ENCODE measurements at places on chromosomes 5 and 9. TPM values are rescaled to one million over a fixed set of nuclear protein-coding genes. Genes with fewer than 3 reads are reported as not detected.

- ATAC-seq: no peak
Observed at GRCh38 chr9:73239570-73240265, 88.1 kb downstream of the ANXA1 start.

The SPINK6 gene
- not detected for total RNA-seq

DNA sequence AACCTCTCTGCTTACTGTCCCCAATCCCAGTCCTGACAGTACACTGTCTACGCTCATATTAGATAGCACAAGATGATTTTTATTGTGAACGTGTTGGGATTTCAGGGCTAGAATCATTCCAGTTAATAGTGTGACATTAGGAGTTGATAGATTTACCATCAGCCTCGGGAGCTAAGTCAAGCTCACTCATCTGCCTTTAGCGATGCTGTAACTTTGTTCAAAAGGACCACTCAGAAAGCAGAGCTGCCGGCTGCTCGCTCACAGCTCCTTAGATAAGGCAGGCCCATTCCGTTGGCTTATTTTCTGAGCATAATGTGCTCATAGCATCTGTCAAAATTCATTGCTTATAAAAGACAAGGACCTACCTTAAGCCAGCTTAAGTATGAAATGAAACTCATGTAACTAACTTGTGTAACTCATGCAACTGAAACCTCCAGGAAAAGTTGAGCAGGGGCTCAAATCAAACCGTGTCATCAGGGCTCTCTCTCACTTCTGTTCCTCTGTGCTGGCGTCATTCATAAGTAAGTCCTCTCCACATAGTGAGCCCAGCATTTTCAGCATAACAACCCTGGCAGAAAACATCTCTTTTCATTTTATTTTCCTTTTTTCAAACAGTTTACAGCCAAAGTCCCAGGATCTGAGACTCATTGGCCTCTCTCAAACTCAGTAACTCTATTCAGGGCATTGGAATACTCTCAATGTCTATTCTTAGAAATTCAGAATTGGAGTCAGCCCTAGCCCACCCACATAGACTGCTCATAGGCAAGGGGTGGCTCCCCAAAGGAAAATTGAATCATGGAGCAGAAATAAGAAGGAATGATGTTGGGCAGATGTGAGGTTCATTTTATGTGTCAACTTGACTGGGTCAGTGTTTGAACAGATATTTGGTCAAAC lies 208.8 kb downstream of the MAN2A1 start:
- no peak for ATAC-seq

DNA sequence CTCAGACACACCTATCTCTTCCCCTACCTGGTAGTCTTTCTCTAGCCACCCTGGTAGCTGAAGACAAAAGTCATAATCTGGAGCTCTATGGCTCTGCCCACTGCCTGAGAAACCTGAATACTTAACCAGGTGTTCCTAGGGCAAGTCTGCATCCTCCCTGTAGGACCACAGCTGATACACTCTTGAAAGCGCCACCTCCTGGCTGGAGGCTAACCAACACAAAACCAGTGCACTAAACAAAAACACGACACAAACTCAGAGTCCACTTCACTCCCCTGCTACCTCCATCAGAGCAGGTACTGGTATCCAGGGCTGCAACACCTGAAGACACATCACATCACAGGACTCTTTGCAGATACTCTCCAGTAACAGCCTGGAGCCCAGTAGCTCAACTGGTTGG lies 84.6 kb upstream of the ANXA1 start:
- no peak for ATAC-seq

DNA sequence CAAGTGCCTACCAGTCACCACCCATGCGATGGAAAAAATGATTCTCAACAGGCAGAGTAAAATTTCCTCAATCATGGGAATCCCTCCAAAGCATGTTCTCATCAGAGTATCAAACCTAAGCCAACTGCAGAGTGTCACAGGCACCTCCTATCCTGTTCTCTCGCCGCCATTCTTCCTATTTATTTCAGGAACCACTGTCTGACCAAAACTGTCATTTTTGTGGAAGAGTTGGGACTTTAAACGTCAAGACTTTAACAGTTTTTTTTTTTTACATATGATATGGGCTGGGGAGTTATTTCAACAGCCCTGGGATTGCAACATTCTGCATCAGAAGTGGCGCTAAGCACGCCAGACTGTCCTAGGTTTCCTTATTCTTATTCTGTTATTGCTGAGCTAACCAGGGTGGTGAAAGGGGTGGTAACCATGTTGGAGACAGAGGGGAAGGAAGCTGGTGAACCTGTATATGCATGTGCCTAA lies 29.5 kb downstream of the PFDN1 start:
- ATAC-seq: no peak

DNA sequence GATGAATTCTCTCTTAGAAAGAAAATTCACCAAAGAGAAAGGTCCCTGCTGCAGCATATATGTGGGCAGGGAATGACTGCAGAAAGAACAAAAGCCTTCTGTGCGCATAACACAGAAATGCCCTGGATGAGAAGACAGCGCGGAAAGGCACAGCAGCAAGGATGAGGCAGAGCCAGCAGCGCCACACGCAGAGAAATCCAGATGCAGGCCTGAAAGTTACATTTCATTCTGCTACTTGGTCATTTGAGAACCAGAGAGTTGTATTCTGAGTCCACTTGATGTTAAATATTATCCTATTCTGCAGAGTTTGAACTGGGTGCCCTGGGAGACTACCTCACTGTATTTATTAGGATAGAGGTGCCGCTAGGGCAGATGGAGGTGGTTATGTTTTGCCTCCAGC lies 68.5 kb downstream of the GLDC start:
- no peak for ATAC-seq

GRCh38 chr9:95055334-95055850 lies 262.1 kb downstream of the FANCC start:
- ATAC-seq: no peak

GRCh38 chr9:115717711-115718173 lies 435.8 kb upstream of the PAPPA start:
- no peak for ATAC-seq

The EGFLAM gene
- not detected for total RNA-seq

- peak; percentile 98 for ATAC-seq
Observed at GRCh38 chr5:75524071-75524470, 12.4 kb downstream of the POLK start.

DNA sequence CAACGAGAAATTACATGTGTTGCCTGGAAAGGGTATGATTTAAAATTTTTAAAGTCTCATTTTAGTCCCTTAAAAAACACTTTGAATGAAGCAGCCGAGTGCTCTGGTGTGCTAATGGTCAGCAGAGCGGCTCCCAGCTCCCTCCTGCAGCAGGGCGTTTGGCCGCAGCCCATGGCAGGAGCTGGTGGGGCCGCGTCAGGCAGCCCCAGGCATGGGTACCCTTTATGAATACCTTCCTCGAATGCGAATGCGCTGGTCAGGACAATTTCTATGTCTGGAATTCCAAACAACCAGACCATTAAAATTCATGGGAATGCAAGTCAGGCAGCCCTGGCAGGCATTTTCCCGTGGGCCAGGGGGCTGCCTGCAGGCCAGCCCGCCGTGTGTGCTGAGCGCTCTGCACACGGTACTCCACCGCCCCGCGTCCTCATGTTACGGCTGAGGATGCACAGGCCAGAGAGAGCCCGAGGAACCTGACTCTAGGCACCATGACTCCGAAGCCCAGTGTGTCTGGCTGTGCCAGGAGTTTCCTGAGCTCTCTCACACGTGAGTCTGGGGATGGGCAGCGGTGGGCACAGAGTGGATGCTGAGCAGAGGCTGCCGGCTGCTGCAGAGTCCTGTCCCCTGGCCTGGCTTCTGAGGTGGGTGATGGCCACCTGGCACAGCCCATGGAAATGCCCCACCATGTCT lies 123.7 kb downstream of the WNK2 start:
- no peak for ATAC-seq

The SYK gene
- total RNA-seq: 0.37 TPM
